ENCODE measurements at places on chromosomes 5 and 9. TPM values are rescaled to one million over a fixed set of nuclear protein-coding genes. Genes with fewer than 3 reads are reported as not detected.

DNA sequence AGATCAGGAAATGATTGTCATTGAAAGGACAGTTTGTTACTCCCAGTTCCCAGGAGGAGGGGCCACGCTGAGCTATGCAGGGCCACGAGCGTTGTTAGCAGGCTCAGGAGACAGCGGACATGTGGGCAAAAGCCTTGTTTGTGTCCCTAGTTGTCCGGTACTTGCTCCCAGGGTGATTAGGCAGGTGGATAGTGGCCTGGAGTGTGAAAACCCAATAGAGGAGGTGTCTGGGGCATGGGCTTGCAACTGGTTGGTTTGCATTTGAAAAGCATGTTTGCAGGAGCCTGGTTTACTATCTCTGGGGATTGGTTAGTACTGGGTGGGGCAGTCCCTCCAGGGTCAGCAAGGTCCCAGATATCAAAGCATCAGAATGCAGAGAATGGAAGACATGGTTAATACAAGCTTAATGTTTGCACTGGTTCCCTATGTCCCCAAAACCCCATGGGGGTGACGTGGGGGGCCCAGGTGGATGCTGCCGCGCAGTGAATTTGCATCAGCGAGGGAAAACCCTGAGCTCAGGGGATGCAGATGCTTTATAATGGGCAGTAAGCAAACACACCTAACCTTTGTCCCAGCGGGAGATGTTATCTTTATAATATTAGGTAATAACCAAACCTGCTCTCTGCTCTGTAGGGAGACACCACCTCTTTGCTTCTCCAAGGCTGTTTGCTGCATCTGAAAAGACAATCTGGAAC, 39.7 kb downstream of the ROPN1L start:
- DNase-seq = peak; percentile 90

- no peak for DNase-seq
Measured at GRCh38 chr5:389197-389821, 53.7 kb upstream of the EXOC3 start.

NR5A1 gene
- not detected for total RNA-seq

PHF24 gene
- 0.12 TPM for total RNA-seq

- DNase-seq = no peak
Measured at GRCh38 chr5:33748754-33749153, 143.0 kb downstream of the ADAMTS12 start.

FOXD4L3 gene
- total RNA-seq = not detected

KIF20A gene
- total RNA-seq = 84.9 TPM

SH3RF2 gene
- 49.4 TPM for total RNA-seq

STC2 gene
- 224 TPM for total RNA-seq

TRIM36 gene
- total RNA-seq = 1.3 TPM

DNA sequence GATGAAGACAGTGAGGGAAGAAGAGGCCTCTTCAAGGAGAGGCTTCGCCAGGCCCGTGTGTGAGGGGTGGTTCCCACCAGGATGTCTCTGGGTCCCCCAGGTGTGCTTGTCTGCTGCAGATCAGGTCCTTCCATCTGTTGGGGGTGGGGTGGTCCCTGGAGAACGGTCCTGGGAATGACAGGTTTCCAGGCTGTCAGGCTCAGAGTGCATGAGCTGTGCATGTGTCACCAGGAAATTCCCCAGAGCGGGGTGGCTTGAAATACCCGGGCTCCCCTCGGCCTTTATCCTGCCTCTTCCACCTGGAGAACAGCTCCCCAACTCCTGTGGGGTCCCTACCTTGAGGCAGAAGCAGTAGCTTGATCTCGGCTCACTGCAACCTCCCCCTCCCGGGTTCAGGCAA, 118.8 kb downstream of the GAPVD1 start:
- DNase-seq = no peak
